ENCODE measurements at places on chromosomes 7 and 10.

DNA sequence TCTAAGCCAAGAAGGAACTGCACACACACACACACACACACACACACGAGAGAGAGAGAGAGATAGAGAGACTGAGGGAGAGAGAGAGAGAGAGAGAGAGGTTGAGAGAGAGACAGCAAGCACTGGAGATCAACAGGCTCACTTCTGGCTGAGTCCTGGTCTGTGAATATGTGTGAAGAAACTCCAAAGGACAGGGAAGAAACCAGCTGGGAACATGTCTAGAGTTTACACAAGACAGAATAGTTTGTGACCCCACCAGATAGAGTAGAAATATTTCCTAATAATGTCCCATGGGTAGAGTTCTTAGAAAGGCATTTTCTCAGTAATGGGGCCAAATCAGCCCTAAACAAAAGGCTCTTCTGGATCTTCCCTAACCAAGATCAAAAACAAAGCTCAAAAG lies 155.5 kb upstream of the IGFBP3 start:
- no peak for DNase-seq

GRCh38 chr7:117808341-117808757 lies 64.9 kb downstream of the CTTNBP2 start:
- no peak for DNase-seq

- no peak for DNase-seq
These were observed 18.0 kb upstream of the STARD3NL start for GRCh38 chr7:38160003-38160571.

GRCh38 chr7:1085910-1086421 lies 1.9 kb upstream of the GPER1 start:
- no peak for DNase-seq

DNA sequence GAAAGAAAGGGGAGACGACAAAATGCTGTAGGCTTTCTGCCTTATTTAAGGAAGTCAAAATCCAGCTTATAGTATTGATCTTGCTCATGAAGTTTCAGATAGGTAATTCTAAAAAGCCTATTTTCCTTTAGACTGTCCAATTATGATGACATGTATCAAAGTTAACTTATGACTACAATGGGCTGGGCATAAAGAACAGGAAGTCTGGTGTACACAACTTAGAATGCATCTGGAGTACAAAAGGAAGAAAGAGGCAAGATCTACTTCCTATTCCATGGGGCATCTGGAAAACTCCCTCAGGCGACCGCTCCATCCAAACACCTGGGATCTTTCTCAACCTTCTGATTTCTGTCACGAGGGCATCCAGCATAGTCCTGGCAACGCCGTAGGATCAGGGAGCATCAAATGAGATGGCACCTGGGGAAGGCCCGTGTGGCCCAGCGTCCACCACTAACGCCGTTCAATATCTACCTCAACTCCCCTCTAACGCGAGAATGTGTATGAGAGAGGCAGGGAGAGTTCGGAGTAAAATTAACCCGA lies 512 bp downstream of the FAM24B start:
- no peak for DNase-seq

- DNase-seq, result no peak
These were observed 7.1 kb upstream of the COL17A1 start for GRCh38 chr10:104092749-104093148.

GRCh38 chr7:93228302-93228701 lies 2.0 kb upstream of the HEPACAM2 start:
- no peak for DNase-seq

DNA sequence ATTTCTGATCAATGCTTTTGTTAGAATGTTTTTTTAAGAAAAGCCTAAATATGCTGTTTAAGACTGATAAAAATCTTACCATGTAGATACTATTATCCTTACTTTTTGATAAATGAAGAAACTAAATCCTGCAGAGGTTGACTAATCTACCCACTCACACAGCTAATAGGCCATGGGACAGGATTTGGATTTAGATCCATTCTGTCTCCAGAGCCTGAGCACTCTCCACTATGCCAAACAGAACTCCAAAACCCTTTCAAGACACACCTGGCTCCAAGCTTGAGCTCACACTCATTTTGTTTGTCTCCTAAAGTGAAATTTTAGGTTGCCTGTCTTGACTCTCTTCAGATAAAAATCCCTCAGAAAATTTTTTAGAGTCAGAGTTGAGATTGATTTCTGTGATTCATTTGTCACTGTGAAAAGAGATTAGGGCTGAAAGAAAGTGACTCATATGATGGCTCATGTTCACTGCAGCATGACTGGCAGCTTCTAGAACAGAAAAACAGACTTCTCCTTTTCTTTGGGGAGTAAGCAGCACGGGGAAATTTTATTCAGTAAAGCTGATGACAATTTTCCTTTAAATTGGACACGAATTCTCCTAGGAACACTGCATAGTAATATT lies 132.3 kb upstream of the POT1 start:
- DNase-seq, result no peak

DNA sequence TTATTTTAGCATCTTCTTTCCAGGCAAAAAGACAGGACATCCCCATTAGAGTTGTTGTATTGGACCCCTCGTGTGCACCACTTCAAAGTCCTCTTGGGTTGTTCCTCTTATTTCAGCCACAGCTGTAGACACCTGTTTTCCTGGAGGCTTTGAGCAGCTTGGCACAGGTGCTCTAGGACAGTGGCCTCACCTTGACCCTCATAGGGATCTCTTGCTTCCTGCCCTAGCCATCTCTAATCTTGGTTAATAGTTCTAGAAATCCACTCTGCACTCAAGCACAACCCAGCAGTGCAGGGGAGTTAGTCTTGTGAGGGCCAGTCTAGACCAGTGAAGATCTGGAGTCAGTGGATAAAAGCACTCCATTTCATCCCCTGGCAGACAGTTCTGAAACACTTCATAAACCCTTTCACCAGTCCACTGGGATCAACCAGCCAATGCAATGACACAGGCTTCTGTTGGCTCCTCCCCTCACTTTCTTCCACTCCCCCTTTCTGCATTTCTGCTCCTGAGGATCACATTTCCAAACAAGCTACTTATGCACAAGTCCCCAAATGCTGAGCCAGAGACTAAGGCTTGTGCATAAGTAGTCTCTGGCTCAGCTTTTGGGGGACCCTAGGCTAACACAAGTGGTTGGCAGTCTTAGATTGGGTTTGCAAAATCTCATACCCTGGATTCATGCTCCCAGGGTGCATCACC lies 131.5 kb upstream of the LAMB4 start:
- no peak for DNase-seq

GRCh38 chr7:81478664-81479063 lies 291.2 kb downstream of the HGF start:
- no peak for DNase-seq

- DNase-seq, result peak; percentile 57
These were observed 30.3 kb downstream of the GSTO2 start for GRCh38 chr10:104299031-104299904.

GRCh38 chr10:28160866-28161405 lies 141.9 kb downstream of the MPP7 start:
- no peak for DNase-seq

- no peak for DNase-seq
These were observed 120.7 kb downstream of the DYNC2I1 start for GRCh38 chr7:158976849-158977593.

DNA sequence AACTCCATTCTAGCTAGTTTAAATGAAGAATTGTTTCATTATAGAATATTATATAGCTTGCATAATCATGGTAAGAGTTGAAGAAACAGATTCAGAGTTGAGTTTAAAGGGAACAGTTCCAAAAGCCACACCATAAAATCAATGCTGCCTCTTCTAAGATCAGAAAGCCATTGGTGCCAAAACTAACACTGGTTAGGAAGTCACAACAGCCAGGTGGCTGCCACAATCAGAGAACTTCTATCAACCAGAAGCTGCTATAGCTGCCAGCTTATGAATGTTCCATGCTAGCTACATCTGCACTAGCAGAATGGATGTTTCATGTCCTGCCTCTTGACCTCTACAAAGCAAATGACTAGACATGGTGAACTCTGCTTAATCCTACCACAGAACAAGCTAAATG lies 583.1 kb upstream of the LRRN3 start:
- no peak for DNase-seq

- DNase-seq, result no peak
These were observed 18.8 kb downstream of the POLL start for GRCh38 chr10:101569323-101569621.

DNA sequence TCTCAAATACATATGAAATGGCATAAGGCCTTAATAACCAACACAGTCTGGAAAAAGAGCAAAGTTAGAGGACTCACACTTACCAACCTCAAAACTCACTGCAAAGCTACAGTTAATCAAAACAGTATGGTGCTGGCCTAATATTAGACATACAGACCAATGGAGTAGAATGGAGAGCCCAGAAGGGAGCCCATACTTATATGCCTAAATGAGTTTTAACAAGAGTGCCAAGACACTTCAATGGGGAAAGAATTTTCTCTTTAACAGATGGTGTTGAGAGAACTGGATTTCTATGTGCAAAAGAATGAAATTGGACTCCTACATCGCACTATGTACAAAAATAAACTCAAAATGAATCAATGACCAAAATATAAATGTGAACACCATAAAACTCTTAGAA lies 522.6 kb downstream of the AUTS2 start:
- DNase-seq, result no peak

GRCh38 chr10:58266003-58266825 lies 1.5 kb downstream of the IPMK start:
- DNase-seq, result no peak

- DNase-seq, result no peak
These were observed 156.3 kb upstream of the PRSS58 start for GRCh38 chr7:142414135-142414534.

DNA sequence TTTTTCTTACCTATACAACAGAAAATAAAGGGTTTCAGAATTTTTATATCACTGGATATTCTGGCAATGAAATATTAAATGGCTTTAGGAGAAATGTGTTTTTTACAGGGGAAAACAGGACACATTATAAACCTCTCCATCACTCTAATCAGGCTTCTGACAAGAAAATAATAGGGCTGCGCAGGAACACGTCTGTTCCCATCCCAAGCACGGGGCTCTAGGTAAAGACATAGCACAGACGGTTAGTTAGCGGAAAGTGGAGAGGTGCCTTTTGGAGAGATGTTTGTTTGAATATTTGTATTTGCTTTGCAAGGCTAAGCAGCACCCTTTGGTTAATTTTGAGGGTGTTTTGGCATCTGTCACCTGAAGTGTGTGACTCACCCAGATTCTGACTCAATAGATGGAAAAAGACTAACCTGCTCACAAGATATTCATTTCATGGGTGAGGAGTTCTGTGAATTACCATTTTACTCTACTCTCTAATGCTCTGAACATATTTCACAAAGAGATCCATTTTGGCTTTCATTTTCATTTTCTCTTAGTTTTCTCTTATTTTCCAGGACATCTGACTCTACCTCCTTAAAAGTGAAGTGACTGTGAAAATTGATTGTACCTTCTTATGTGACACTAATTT lies 174.5 kb upstream of the AKR1E2 start:
- no peak for DNase-seq

DNA sequence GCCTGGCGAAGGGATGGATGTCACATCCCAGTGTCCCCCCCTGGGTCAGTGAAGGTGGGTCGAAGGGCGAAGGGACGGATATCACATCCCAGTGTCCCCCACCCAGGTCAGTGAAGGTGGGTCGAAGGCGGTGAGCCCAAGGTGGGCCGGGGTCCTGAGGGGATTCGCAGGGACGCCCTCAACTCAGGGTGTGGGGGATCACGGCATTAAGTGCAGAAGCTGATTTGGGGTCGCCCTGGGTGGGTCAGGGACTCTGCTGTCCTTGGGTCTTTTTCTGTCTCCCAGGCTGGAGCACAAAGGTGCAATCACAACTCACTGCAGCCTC lies 21.9 kb downstream of the ADAP1 start:
- no peak for DNase-seq

GRCh38 chr7:70312336-70312735 lies 714.1 kb downstream of the AUTS2 start:
- no peak for DNase-seq

DNA sequence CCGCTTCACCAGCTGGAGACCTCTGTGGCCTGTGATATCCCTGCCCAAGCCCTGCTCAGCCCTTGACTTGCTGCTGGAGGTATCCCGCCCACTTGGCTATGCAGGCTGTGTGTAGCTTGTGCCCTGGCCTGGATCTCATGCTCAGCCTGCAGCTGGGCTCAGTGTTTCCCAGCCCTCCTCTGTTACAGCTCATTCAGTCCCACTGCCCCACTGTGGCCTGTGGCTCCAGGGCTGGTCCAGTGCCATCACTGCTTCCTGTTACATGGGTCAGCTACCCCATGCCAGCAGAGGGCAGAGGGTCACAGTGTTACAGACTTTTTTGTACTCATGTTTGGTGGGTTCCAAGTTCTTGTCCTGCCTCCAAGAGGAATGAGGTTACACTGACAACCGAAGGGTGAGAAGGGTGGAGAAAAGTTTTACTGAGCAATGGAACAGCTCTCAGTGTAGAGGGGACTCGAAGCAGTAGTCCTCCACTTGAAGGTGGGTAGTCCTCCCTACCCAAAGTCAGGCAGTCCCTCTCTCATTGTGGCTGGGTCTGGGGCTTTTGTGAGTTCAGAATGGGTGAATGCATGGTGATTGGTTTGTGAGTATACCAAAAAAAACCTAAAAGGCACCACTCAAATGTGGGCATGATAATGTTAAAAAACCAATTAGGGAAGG lies 100.4 kb downstream of the ANKRD7 start:
- no peak for DNase-seq

DNA sequence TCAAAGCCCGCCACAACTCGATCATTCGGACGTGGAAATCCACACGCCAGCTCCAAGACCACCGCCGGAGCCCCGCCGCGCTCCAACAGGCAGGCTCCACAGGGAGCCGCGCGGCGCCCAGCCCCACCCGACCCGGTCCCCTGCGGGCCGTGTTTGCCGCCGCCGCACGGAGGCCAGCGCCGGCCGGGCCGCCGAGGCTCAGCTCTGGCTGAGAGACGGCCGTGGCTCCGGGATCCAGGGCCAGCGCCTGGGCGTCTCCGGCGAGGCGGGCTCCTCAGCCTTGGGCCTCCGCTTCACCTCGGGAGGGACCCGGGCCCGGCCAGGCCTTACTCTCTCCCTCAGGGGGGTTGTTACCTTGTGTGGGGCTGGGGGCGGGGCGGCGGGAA lies 333 bp downstream of the SMNDC1 start:
- peak; percentile 29 for DNase-seq

DNA sequence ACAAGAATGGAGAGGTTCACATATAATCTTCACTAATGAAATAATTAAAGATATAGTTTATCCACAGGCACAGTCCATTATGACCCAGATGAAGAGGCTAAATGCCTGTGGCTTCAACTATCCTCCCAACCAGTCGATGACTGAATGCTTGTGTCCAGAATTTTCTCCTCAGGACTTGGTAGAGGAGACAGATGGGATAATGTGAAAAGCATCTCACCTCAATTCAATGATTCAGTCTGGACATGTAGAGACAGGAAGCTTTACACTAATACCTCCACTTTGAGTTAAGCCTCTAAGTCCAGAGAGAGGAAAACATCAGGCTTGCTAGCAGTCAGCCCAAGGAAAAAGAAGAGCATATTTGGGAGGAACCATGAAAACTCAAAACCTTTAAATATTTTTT lies 59.1 kb upstream of the COL1A2 start:
- no peak for DNase-seq
